ENCODE measurements at places on chromosomes 2 and 18.
A peak's percentile ranks its signal among the peaks of the same experiment; 100 is the strongest.

- no peak for DNase-seq
These were observed 52.4 kb downstream of the OSBPL6 start for GRCh38 chr2:178246696-178247095.

GRCh38 chr2:19543663-19544383, 185.4 kb upstream of the OSR1 start:
- no peak for DNase-seq

DNA sequence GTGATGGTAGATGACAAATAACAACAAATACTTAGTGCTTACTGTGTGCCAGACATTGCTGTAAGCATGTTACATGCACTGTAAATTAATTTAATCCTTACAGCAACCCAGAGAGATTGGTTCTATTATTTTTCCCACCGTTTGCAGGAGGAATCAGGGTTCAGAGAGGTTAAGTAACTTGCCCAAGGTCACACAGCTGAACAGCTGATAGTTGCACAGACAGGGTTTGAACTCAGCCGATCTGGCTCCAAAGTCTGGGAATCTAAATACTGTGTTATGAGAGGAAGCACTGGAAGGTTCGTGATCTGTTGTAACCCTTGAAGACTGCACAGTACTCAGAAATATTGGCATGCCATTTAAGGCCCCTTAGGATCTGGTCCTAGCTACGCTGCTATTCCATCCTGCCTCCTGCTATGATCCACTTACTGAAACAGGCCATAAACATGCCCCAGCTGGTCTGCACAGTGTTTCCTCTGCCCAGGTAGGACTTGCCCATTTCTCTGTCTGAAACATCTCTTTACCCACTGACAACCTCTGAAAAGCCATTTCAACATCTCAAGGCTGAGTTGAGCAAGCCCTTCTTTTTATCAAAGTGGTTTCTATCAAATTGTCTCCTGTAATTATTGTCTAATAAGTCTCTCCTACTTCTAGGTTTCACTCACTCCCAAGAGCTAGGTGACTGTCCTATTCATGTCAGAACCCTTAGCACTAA, 40.4 kb upstream of the MRPL33 start:
- DNase-seq = no peak

DNA sequence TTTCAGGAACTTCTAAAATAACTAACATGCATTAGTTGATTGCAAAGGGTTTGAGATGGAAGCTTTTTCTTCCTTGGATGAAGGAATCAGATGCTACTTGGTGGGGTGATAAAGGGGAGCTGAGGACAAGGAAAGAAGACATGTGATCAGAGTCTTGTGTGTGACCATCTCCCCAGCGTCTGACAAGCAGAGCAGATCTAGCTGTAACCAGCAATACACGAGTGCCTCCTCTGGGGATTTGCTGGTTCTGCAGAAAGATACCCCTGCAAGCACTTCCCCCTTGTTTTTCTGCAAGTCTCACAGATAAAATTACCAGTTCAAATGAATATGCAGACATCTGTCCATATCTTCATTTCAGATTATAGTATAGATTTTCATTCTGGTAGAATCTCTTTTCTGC, 2.7 kb downstream of the CDH7 start:
- no peak for DNase-seq

DNA sequence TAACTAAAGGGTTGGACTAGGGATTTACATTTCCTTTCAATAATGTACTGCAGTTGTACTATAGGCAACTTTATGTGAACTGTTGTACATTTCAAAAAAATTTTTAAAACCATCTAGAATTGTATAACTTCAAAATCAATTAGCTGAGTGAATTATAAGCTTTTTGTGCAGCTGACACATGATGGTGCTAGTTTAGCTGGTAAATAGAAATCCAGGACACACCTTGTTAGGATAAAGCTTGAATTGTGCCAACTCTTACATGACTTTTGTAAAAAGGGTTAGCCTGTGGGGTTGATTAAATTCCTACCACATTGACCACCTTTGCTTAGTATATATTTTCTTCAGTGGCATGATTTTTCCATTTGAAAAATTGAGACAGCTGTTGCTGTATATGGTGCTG, 104.4 kb downstream of the CPS1 start:
- DNase-seq = no peak

GRCh38 chr2:158724803-158725381, 70.2 kb upstream of the DAPL1 start:
- no peak for DNase-seq

DNA sequence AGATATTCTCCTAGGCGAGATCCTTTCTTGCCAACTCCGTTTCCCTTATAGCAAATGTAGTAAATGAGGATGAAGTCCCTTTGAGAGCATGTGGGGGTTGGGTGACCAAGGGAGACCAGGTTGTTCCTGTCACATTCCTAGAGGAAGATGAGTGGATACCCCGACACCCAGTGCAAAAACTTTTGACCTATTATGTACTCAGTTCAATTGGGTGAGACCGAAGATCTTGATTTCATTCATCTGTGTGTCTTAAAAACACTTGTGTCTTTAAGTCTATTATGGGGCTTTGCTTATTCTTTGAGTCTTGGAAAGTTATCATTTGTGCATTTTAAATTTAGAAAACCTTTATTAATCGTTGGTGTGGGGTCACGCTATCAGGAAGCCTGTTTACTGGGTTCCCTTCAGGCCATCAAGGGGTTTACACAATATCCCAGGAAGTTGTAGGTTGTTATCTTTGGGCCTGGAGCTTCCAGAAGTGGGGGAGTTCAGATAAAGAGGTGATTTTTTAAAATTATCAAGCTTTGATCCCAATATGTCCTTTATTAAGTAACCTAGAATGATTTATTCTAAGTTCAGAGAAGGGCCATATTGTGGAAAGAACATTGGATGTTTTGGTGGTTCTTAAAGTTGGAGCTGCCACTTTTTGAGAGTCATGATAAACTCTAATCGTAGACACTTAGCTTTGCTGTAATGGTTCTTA, 2.8 kb downstream of the RHOB start:
- no peak for DNase-seq

- no peak for DNase-seq
These were observed 259.5 kb downstream of the CCDC178 start for GRCh38 chr18:33181016-33181415.

DNA sequence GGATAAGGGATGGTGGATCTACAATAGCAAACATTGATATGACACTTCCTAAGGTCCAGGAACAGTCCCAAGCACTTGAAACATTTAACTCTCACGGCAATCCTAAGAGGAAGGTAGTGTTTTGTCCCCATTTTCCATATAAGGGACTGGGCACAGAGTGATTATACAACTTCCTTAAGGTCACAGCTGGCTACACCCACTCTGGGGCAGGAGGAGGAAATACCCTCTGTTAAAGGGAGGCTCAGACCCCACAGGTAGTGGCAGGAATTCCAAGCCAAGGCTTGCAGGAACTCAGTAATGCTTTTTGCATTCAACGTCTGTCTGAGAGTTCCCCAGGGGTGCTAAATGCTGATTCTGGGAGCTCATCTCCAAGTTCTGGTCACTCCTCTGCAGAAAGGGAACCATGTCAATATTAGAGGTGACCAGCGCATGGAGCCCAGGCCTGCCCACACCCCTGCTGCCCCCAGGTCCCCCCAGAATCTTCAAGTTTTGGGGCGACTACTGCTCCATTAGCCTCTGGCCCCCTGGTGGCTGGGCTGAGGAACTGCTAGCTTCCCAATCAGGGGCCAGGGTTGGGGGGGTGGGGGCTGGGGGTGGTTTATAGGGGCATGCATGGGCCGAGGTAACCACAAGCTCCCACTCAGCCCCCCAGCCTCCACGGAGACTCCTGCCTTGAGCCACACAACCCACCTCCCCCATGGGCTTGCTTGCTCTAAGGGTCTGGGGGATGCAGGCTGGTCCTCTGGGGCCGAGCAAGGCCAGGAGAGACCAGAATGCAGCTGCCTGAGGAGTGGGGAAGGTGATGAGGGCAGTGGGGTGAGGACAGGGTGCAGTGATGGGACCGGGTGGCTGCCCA, 11.1 kb downstream of the OBSL1 start:
- no peak for DNase-seq

- DNase-seq = no peak
These were observed 275.4 kb upstream of the ACVR2A start for GRCh38 chr2:147569426-147569825.

- no peak for DNase-seq
These were observed 74.8 kb downstream of the NOL10 start for GRCh38 chr2:10614939-10615338.

DNA sequence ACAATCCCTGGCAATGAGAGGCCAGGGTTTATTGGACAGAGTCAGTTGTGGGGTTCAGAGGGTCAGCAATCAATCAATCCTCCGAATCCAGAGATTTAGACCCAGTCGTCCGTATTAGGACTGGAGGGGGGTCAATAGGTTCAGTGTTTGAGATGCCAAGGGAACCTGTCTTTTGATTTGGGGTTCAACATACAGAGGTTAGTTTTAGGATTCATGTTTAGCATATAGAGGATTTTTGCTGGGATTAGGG, 292 bp downstream of the GMPPA start:
- DNase-seq = no peak

GRCh38 chr2:169495310-169495928, 14.1 kb upstream of the KLHL41 start:
- no peak for DNase-seq

- DNase-seq = no peak
These were observed 600.6 kb upstream of the SETBP1 start for GRCh38 chr18:44080054-44080453.

- DNase-seq = no peak
These were observed 38.1 kb upstream of the SLC3A1 start for GRCh38 chr2:44237221-44237620.

DNA sequence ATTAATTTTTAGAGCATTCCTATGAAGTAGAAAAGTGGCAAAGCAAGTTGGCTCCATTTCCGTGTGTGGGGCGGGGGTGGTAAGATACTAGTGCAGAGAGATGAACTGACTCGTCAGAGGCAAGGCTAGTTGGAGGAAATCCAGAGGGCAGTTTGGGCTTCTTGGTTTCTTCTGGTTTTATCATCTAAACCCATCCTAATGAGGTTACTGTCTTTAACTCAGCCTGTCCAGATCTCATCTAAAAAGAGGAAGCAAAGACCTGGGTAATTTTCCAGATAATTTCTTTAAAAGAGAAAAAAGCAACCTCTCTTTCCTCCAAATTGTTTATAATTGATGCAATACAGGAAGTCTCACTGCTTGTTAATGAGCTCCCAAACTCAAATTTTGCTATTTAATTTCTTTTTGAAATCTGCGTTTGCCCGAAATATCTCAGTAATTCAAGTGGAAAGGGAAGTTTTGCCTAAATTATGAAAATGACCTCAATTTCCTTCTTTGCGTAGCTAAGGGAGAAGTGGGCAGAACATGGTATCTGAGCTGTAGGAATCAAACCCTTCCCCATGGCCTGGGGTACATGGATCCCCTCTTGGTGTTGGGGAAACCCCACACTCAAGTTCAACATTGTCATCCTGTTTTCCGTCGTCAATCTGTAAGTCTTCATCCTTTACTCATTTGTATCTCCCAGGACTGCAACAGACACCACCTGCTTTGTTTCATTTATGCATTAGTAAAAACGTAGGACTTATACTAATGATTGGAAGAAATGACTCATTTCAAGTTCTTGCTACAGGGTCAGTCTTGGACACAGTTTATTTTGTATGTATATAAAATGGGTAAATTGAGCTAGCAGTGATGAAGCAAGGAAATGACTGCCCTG, 89.1 kb upstream of the KLF7 start:
- no peak for DNase-seq

- no peak for DNase-seq
These were observed 20.0 kb downstream of the MERTK start for GRCh38 chr2:111918383-111918806.

DNA sequence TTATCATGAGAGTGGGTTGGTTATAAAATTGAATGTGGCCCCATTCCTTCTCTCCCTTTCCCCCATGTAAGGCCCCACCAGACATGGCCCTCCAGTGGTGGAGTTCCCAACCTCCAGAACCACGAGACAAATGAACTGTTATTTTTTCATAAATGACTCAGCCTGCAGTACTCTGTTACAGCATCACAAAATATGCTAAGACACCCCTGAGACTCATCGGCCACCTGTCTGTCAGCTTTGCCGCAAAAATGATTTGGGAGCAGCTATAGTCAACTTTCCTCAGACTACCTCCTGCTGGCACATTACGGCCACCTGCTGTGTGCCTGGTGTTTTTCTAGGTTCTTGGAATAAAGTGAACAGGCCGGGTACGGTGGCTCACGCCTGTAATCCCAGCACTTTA, 21.4 kb upstream of the C1QL2 start:
- no peak for DNase-seq

- no peak for DNase-seq
These were observed 13.2 kb downstream of the DYSF start for GRCh38 chr2:71466301-71467179.

DNA sequence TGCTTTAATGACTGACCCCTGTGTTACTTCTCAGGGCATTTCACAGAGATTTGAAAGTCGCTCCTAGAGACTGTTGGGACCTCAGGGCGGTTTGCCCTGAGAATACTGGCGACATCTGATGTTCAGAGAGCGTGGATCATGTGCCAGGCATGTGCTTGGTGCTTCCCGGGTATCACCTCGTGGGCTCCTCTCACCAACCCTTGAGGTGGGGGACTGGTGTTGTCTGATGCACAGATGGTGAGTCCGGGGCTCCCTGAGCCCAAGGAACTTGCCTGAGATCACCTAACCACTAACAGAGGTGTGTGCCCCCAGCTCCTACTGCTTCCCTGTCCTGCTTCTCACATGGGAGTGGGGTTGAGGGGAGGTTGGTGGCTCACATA, 16.2 kb downstream of the ATOH8 start:
- no peak for DNase-seq

GRCh38 chr2:234178330-234179030, 128.0 kb downstream of the SPP2 start:
- no peak for DNase-seq

- no peak for DNase-seq
These were observed 94.1 kb upstream of the CD302 start for GRCh38 chr2:159891917-159892730.

- no peak for DNase-seq
These were observed 133.4 kb downstream of the INSIG2 start for GRCh38 chr2:118221536-118222272.

DNA sequence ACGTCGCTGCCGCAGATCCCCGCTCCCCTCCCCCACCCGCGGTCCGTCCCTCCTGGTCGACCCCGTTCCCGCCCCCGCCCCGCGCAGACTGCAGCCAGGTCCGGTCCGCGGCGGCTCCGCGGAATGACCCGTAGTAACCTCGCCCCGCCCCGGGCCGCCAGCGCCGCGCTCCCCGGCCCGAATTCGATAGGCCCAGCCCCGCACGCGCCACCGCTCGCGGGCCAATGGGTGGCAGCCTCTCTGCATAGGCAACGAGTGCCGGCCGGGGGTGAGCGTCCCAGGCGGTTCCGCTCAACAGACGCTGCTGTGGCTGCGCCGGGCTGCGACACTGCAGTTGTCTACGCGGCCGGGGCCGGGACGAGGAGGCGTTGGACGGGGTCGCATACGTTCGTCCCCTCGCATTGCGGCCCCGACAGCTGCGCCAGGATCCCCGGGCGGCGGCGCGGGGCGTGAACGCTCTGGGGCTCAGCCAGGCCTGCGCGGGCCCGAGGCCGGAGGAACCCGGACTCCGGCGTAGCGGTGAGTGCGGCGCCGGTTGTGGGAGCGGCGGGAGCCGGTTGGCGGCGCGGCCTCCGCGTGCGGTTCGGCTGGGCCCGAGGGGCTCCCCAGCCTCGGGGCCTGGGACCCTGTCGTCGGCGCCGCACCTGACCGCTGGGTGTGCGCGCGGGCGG, at the start of gene ACSL3:
TSS of gene ACSL3 (plus strand) at position 297 of the 671 bp plus-strand sequence. CDS start 47,737 bp downstream, outside the sequence.
- DNase-seq = peak; percentile 88
